ENCODE measurements at places on chromosomes 4 and X. TPM values are rescaled to one million over a fixed set of nuclear protein-coding genes. Genes with fewer than 3 reads are reported as not detected.

DNA sequence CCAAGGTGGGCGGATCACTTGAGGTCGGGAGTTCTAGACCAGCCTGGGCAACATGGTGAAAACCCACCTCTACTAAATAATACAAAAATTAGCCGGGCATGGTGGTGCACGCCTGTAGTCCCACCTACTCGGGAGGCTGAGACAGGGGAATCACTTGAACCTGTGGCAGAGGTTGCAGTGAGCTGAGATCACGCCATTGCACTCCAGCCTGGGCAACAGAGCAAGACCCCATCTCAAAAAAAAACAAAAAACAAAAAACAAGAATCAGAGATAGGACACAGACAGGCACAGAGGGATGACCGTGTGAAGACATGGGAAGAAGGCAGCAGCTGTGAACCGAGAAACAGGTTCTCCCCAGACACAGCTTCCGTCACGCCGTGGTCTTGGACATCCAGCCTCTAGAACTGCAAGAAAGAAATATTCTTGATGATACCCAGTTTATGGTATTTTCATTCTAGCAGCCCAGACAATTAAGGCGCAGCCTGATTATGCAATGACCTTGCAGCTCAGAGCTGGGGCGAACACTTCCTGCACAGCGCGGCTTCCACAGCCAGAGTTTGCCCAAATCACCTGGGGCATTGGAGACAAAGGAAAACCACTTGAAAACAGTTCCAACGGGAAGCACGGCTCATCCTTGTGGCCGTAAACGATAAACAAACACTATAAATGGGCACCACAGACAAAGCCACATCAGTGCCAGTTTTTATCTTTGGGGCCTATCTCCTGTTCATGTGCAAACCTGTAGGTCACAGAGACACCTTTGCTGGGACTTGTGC, 4.2 kb upstream of the ARSD start:
- no peak for DNase-seq

DNA sequence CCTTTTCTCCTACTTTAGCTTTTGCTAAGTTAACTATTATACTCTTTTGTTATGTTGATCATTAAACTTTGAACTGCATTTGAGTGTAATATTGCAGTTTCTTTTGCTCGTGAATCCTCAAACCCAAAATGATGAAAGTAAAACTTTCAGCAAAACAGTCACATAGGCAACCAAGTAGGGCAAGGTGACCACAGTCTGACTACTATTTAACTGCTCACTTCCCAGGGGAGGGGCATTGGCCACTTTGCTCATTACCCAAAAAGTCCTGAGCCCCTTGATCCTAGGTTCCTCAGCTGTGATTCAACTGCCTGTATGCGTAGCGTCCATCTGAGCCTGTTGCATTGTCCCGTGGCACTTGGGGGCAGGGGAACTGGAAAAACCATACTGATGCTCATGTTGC, 17.0 kb downstream of the RBMX2 start:
- no peak for DNase-seq

The CT47B1 gene
- total RNA-seq: not detected

The GPR34 gene
- total RNA-seq: not detected

The GABRE gene
- 0.21 TPM for total RNA-seq

DNA sequence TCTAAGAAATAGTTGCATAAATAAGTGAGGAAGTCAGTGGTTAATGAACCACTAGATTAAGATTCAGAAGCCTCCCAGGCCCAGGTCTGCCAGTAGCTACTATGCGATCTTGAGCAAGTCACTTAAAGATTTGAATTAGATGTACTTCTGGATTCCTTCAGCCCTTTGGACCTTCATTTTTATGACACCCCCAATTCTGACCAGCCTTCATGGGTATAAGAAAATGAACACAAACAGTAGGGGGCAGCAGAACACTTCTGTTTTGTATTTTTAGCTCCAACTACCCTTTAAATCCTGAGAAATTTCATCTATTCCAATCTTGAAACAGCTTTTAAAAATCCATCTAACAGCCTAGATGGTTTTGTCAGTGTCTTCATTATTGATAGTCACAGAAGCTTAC, 19.0 kb downstream of the TMEM47 start:
- no peak for DNase-seq

DNA sequence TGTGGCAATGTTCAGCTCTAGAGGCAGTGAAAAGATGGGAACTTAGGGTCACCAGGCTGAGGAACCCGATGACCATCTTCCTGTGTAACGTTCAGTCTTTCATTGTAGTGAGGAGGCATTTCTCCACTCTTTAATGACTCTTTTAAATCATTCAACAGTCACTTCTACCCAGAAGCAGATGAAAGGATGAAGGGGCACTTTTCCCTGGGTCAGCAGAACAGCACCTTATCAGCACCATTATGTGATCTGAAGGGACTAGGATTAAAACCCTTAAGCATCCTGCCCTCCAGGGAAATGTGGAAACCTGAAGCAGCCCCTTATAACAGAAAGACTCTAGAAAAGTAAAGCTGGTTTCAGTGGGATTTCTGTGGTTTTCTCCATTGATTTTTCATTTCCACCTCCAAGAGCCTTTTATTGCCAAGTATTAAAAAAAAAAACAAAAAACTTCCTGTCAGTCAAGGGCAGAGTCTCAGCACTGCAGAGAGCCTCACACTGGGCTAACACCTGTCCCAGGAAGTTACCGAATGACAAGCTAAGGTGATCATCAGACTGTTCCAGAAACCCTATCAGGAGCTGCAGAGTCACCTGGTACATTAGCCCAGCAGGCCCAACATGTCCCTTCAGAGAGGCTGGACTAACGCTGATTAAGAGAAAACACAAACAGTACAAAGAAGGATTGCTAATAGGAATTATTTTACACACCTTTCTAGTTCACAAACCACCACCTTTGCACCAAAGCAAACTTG, 185.9 kb downstream of the SHROOM3 start:
- no peak for DNase-seq

The CT83 gene
- not detected for total RNA-seq

DNA sequence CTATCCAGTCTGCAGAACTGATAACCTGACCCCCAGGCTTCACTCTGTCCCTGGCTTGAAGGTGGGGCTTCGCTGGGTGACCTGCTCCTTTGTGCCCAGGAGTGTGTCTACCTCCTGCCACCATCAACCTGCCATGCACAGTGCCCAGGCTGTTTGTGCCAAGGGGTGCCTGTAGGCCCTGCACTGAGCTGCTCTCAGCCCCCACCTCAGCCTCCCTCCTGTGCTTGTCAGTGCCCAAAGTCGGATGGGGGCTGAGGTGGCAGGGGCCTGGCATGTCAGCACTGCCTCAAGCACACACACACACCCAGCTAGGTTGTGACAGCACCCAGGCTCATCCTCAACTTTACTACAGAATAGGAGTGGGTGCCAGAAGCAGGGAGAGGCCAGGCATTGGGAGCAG, 23.5 kb downstream of the SPCS3 start:
- DNase-seq: no peak

GRCh38 chrX:2823795-2824386, 4.8 kb upstream of the GYG2 start:
- DNase-seq: no peak

DNA sequence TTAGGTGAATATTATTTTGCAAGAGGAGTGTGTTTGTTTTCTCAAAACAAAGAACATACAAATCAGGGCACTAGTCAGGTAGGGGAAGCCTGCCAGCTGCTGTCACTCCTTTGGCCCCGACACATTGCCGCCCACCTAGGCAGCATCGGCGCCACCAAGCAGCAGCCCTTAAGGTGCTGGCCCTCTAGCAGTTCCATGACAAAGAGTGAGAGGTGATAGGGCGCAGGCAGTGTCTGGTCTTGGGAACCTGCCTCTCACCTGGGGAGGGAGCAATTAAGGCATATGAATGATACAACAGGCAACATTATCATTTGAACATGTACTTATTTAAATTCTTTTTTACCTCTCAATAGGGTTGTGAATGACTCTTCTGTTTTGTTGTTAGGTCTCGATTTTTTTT, 135.1 kb downstream of the PLS3 start:
- DNase-seq: no peak

The GSTCD gene
- total RNA-seq: 18.5 TPM

GRCh38 chr4:85491527-85491926, 16.6 kb downstream of the ARHGAP24 start:
- DNase-seq: no peak

- no peak for DNase-seq
Observed at GRCh38 chr4:104494822-104495559, at the start of gene CXXC4. Gene CXXC4 (minus strand): TSS chr4:104494894. CDS start chr4:104491802, 3,092 bp downstream.

Measured in kidney epithelial cell (primary cell).